ENCODE measurements at places on chromosomes 7 and 10.

DNA sequence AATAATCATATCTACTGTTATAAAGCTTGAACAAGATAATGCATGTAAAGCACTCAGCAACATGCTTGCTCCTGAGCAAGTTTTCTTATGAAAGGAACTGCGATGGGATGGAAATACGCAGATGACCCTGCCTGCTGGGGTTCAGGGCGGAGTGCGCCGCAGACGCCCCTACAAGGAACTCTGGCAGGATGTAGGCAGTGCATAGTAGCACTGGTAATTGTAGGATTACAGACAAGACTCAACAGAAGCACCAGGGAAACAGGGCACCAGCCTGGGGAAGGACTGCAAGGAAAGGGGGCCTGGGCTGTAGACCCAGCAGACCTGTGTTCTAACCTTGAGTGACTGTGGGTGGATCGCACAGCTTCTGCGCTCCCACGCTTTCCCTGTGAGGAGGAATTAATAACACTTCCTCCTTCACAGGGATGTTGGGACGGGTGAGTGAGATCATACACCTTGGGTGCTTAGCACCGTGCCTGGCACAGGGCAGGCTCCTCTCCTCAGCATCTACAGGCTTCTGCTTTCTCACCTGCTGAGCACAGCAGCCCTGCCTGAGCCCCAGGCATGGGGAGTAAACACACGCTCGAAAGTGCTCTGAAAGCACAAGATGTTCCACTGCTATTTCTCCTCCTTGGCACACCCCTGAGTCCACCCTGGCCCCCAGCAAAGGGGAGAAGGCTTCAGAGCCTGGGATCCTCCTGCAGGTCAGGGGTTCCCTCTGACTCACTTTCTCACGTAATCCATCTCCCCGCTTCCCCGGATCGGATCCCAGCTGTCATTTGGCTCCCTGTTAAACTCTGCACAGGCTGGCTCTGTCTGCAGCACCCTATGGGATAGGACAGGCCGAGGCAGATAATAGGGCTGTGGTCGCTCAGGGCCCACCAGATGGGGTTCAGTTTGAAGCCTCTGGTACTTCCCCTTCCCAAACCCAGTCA is 19.2 kb downstream of the ITPRIP start:
- peak; percentile 66 for DNase-seq

- no peak for DNase-seq
Observed at GRCh38 chr7:16661924-16662323, 15.9 kb downstream of the BZW2 start.

DNA sequence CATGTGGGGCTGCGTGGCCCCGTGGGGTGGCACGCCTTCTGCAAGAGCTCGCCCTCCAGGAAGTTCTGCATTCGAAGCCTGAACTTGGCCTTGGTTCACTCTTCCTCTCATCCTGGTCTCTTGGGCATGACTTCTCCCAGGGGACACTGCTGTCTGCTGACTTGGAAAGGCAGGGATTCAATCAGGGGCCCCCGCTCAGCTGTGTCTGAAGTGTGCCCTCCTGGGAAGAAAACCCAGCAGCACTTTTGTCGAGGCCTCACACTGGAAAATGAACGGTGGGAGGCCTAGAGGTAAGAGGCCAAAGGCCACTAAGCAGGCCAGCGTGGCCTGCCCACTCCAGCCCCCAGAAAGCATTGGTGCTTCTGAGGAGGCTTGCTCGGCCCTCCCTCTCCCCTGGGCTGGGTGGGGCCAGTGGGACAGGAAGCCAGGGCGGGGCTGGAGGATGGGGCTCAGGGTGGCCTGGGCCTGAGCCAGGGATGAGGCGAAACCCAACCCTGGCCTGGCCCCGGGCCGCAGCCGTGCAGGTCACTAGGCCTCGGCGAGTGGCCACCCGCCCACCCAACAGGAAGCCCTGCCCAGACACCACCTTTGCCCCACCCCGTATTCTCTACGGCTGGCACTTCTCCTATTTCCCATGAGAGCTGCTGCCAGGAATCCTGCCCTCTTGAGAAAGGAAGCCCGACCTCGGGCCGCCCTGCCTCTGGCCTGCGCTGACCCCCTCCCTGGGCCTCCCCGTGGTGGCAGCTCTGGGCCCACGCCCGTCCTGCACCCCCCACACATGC is 81.1 kb downstream of the ZMIZ1 start:
- DNase-seq: peak; percentile 85

GRCh38 chr7:129903935-129904334 is 48.8 kb downstream of the UBE2H start:
- DNase-seq: no peak

- peak; percentile 36 for DNase-seq
Observed at GRCh38 chr10:127012769-127013152, 107.5 kb downstream of the DOCK1 start.

GRCh38 chr10:50431133-50431532 is 179.8 kb upstream of the ASAH2 start:
- DNase-seq: no peak

GRCh38 chr7:70574970-70575799 is 556.8 kb upstream of the GALNT17 start:
- DNase-seq: no peak

DNA sequence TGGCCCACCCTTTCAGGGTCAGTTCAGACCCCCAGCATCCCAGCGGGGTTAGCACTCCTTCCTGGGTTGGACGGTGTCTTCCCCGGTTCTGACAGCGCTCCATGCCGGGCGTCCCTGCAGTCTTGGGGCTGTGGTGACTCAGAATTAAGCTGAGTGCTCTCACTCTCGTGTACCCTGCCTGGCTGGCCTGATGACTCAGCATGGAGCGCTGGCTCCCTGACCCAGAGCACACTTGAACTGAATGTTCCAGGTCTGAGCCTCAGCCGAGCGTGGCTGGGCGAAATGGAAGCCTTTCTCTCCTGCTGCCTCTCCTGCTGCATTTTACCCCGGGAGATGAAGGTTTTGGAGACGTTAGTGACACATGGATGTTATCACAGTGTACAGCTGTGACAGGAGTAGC is 7.1 kb downstream of the BAG3 start:
- DNase-seq: peak; percentile 88

- DNase-seq: no peak
Observed at GRCh38 chr7:68929781-68930261, 668.5 kb upstream of the AUTS2 start.

- DNase-seq: no peak
Observed at GRCh38 chr7:95840953-95841950, 68.9 kb downstream of the DYNC1I1 start.

DNA sequence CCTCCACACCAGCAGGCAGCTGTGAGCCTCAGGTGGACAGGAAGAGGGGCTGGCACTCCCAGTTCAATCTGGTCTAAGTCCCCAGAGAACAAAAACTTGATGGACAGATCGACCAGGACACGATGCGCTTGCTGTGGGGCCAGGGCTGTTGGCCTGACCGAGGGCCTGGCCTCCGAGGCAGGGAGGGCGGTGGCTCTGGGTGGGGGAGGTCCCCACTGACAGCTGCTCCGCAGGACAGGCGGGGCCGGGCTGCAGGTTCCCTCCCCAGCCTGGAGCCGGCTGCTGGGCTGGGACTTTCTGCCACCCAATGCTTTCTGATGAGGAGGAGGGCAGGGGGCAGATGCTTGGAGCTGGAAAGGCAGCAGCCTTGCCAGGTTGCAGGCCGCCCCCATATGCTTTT is 37.4 kb upstream of the ADGRA1 start:
- DNase-seq: no peak
